ENCODE measurements at places on chromosomes 16 and 17. TPM values are rescaled to one million over a fixed set of nuclear protein-coding genes. Genes with fewer than 3 reads are reported as not detected.

The HEATR9 gene
- not detected for total RNA-seq

DNA sequence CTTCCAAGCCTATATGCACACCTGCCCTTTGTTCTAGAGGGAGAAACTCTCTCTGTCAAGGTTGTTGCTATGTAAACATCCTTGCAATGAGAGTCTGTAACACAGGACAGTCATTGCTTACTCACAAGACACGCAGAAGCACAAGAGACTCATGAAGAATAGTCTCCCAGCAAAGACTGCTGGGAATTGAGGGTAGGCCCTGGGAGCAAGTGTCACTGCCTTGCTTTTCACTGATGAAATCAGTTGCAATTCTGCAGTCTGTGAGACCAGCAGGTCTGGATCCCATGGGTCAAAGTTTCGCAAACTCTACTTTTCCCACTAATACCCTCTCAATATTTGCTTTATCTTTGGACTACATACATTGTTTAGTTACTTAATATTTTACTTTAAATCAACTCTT is 177.4 kb downstream of the FTO start:
- peaks cover 12% of the 10 kb centered on the region for H3K36me3 ChIP-seq
- H3K4me3 ChIP-seq, result no peak overlapping the region
- H3K27ac ChIP-seq, result no peak overlapping the region
- DNase-seq, result no peak

DNA sequence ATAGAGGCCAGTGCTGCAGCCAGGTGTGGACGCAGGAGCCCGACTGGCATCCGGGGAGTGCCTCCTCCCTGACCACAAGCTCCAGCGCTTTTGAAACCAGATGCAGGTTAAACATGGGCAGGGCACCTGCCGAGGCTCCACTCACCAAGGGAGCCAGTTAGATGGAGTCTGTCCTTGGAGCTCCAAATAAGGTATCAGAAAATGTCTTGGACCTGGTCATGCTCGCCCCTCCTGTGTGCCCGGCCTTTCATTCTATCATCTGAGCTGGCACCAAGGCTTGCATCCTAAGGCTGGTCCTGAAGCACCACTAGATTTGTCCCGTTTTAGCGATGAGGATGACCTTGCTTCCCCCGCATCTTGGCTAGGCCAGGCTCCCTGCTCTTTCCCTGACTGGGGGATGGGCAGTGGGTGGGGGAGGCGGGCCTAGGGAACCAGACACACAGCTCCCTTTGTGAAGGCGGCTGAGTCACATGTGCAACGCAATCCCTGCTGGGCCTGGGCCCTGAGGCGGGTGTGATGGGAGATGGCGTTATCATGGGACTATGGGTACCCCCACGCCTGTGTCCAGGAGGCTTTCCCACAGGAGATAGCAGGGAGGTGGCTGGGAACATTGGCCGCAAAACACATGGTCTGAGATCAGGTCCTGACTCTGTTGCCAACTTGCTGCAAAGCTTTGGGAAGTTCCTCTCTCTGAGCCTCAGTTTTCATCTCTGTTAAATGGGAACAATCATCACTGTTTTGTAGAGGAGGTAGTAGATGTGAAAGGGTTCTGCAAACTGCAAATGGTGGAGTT is 5.0 kb upstream of the ADGRG1 start:
- H3K27me3 ChIP-seq, result peaks cover 14% of the 10 kb centered on the region
- no peak overlapping the region for H3K27ac ChIP-seq
- DNase-seq, result no peak
- no peak overlapping the region for H3K4me3 ChIP-seq
- H3K36me3 ChIP-seq, result no peaks in the 10 kb centered on the region

The RND2 gene
- 0.35 TPM for total RNA-seq

The ZNF423 gene
- 15.8 TPM for total RNA-seq

GRCh38 chr16:88673716-88674379 is 11.0 kb upstream of the MVD start:
- H3K4me1 ChIP-seq, result peaks cover 51% of the 10 kb centered on the region
- peak; percentile 51 for DNase-seq
- H3K36me3 ChIP-seq, result peaks cover 12% of the 10 kb centered on the region
- peaks cover 9% of the 10 kb centered on the region for H3K27me3 ChIP-seq
- no peak overlapping the region for H3K4me3 ChIP-seq

GRCh38 chr16:67339453-67339852 is 12.8 kb downstream of the LRRC36 start:
- no peaks in the 10 kb centered on the region for H3K27me3 ChIP-seq
- no peak overlapping the region for H3K4me3 ChIP-seq
- no peaks in the 10 kb centered on the region for H3K4me1 ChIP-seq
- no peak for DNase-seq
- no peak overlapping the region for H3K27ac ChIP-seq

DNA sequence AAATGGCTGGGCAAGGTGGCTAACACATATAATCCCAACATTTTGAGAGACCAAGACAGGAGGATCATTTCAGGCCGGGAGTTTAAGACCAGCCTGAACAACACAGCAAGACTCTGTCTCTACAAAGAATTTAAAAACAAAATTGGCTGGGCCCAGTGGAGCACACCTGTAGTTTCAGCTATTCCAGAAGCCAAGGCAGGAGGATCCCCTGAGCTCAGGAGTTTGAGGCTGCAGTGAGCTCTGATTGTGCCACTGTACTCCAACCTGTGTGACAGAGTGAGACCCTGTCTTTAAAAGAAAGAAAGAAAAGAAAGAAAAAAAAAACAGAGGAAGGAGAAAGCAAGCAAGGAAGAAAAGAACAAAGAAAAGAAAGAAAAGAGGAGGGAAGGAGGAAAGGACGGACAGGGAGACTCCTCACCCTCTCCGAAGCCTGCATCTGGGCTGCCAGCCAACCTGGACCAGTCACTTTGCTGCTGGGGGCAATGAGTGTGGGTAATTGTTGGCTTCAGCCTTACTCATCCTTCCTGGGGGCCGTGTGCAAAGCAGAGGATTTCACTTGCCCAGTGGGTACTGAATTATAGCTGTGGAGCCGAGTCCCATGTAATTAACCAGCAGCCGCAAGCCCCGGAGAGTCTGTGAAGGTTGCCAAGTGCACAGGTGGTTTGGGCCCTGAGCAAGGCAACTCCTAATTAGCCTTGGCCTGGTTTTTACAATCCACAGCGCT is 6.7 kb upstream of the MT4 start:
- H3K27ac ChIP-seq, result no peak overlapping the region
- peak; percentile 34 for DNase-seq
- no peaks in the 10 kb centered on the region for H3K36me3 ChIP-seq
- peaks cover 4% of the 10 kb centered on the region for H3K4me1 ChIP-seq
- H3K27me3 ChIP-seq, result peaks cover 14% of the 10 kb centered on the region

The GUCY2D gene
- total RNA-seq, result under 0.01 TPM

Measured in muscle of leg (tissue), 16 donors.